ENCODE measurements at places on chromosomes 6 and 20.
A peak's percentile ranks its signal among the peaks of the same experiment; 100 is the strongest.

DNA sequence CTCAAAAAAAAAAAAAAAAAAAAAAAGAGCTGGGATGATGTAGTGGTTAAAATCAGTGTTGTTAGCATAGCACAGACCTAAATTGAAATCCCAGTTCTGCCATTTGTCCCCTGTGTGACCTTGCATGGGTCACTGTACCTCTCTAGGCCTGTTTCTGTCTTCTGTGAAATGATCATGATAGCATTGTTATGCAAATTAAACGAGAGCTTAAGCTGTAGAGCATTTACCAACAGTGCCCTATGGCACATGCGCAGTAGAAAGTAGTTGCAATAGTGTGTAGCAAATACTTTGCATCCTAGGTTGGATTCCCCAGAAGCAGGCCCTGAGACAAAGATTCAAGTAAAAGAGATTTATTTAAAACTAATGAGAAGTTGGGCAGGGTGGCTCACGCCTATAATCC, 7.3 kb downstream of the PSORS1C2 start:
- no peak overlapping the region for H3K4me3 ChIP-seq
- no peak overlapping the region for H3K27ac ChIP-seq
- DNase-seq, result no peak
- H3K27me3 ChIP-seq, result peaks cover 18% of the 10 kb centered on the region
- H3K4me1 ChIP-seq, result peaks cover 3% of the 10 kb centered on the region
- no peaks in the 10 kb centered on the region for H3K36me3 ChIP-seq

DNA sequence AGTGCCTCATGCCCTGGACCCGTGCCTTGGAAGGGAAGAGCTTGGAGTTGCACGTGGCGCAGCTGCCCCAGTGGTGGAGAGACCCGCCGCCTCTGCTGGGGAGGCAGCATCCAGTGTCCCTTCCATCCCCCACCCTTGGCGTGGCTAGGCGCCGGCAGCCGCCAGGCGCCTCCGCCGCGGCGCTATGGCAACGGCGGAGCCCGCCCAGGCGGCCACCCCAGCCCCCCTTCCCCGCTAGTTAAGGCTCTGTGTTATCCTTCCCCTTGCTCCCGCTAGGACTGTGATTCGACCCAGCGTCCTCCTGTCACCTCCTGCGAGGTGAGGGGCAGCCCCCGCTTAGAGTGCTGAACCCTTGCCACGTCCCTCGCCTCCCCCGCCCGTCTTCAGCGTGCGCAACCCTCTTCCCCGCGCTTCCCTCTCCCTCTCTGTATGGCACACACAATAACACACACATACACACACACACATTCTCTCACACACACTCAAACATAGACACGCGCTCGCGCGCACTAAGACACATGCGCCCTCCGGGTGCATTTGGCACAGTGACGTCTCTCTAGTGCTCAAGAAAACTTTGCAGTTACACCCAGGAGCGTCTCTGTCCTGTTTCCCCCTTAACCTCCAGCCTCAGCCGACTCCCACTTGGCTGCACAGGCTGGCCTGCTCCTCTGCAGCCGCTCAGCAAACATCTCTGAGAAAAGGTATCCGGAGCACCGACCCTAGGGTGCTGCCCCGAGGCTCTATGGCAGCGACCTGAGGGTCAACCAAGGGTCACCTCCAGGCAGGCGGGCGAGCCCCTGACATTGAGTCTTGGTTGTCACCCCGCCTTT, 8.5 kb downstream of the GRIK2 start:
- no peak overlapping the region for H3K4me3 ChIP-seq
- DNase-seq, result no peak
- H3K4me1 ChIP-seq, result no peaks in the 10 kb centered on the region
- peaks cover 30% of the 10 kb centered on the region for H3K27me3 ChIP-seq

DNA sequence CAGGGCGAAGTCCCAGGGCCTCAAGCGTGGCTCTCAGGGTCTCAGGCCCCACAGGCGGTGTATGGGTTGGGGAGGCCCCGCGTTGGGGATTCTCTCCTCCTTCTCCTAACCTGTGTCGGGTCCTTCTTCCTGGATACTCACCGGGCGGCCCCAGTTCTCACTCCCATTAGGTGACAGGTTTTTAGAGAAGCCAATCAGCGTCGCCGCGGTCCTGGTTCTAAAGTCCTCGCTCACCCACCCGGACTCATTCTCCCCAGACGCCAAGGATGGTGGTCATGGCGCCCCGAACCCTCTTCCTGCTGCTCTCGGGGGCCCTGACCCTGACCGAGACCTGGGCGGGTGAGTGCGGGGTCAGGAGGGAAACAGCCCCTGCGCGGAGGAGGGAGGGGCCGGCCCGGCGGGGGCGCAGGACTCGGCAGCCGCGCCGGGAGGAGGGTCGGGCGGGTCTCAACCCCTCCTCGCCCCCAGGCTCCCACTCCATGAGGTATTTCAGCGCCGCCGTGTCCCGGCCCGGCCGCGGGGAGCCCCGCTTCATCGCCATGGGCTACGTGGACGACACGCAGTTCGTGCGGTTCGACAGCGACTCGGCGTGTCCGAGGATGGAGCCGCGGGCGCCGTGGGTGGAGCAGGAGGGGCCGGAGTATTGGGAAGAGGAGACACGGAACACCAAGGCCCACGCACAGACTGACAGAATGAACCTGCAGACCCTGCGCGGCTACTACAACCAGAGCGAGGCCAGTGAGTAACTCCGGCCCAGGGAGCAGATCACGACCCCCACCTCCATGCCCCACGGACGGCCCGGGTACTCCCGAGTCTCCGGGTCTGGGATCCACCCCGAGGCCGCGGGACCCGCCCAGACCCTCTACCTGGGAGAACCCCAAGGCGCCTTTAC, at the start of gene HLA-G:
TSS of gene HLA-G (plus strand) at position 247 of the 892 bp plus-strand sequence. CDS start at position 267, 20 bp downstream.
- peaks cover 15% of the 10 kb centered on the region for H3K4me1 ChIP-seq
- H3K27ac ChIP-seq, result no peak within 1 kb of the TSS
- peak within 1 kb of the TSS; percentile 45 for H3K4me3 ChIP-seq
- no peaks in the 10 kb centered on the region for H3K36me3 ChIP-seq
- no peak for DNase-seq

GRCh38 chr20:50735813-50736212, 4.4 kb downstream of the PARD6B start:
- H3K27ac ChIP-seq, result no peak overlapping the region
- no peak overlapping the region for H3K4me3 ChIP-seq
- DNase-seq, result no peak
- peaks cover 7% of the 10 kb centered on the region for H3K36me3 ChIP-seq
- peaks cover 11% of the 10 kb centered on the region for H3K4me1 ChIP-seq
- no peaks in the 10 kb centered on the region for H3K27me3 ChIP-seq

DNA sequence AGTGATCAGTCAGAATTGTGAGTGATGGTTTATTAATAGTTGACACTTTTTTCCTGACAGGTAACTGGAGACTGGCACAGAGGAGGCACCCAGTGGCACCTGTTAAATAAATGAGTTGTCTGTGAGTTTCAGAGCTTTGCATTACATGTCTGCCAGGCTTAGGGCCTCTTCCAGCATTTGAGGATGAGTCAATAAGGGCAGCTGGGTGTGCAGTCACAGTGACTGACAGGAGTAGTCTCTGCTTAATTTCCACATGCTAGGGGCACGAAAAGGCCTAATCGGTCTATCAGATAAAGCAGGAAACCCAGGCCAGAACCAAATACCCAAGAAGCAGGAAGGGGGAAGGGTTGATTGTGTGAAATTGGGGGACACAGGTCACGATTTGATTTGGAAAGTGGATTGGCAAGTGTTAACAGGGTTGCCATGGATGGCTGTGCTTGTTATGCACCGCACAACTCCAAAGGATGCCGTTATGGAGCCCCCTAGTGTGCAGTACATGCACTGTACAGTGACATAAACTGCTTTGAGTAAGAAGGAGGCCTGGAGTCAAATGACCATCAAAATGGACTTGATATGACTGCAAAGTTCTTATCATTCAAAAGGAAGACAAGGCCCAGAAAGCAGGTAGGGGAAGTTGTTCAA, 111.9 kb upstream of the GGTLC1 start:
- H3K4me3 ChIP-seq, result no peak overlapping the region
- peak; percentile 30 for DNase-seq
- H3K36me3 ChIP-seq, result no peaks in the 10 kb centered on the region
- peaks cover 8% of the 10 kb centered on the region for H3K27me3 ChIP-seq
- no peak overlapping the region for H3K27ac ChIP-seq
- no peaks in the 10 kb centered on the region for H3K4me1 ChIP-seq

DNA sequence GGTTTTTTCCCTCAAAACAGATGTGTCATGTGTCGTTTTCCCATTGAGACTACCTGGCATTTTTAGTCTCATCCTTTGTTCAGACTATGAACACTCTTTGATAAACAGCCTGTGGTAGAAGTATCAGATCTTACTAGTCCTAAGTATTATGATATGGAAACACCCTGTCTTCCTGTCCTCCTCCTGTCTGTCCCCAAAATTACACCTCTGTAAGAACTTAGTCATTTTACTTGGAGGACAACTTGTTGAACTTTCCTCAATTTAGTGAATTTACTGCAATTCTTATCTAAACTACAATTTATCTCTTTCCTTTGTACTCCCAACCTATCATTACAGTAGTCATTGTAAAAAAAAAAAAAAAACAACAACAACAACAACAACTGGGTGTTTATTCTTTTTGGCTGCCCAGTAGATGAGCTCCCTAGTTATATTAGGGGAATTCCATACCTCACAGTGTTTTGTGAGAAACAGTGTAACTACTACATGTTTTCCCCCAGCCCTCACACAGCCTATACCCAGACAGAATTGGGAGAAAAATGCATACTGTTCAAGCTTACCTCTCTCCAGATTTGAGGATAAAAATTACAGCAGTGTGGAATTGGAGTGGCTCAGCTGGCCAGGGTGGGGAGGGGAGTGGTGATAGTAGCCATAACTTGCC, 18.5 kb upstream of the ERVFRD-1 start:
- no peaks in the 10 kb centered on the region for H3K36me3 ChIP-seq
- DNase-seq, result no peak
- H3K4me1 ChIP-seq, result no peaks in the 10 kb centered on the region
- no peak overlapping the region for H3K27ac ChIP-seq

- H3K27me3 ChIP-seq, result peaks cover 3% of the 10 kb centered on the region
- no peak overlapping the region for H3K27ac ChIP-seq
- DNase-seq, result no peak
- H3K4me1 ChIP-seq, result no peaks in the 10 kb centered on the region
- H3K36me3 ChIP-seq, result peaks cover 20% of the 10 kb centered on the region
- H3K4me3 ChIP-seq, result no peak overlapping the region
Measured at GRCh38 chr20:3311623-3312022, 72.6 kb upstream of the SLC4A11 start.

DNA sequence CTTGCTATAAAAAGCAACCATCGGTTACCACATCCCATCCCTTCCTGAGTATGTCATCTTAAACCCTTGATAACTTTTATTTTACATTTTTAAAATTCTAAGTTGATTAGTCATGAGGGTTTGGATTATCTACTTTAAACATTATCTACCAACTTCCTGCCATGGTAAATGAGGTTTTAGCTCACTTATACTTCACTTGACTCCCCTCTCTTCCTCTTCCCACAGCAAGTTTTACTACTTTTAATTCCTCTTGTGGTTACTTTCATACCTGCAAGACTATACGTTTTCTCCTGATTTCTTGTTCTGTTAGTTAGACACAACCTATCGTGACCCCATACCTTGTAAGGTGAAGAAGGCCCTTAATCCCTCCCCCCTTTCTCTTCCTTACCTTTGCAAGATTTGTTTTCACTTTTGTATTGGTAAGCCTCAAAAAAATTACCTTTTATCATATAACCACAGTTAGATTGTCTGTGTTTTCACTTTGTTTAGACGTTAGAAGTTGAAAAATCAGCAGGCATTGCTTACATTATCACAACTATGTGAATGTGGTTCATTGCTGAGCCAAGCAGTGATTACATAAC, 60.1 kb upstream of the OGFRL1 start:
- H3K27me3 ChIP-seq, result no peaks in the 10 kb centered on the region
- peak overlapping the region; percentile 60 for H3K27ac ChIP-seq
- no peak for DNase-seq
- H3K4me1 ChIP-seq, result peaks cover 22% of the 10 kb centered on the region
- H3K36me3 ChIP-seq, result no peaks in the 10 kb centered on the region

DNA sequence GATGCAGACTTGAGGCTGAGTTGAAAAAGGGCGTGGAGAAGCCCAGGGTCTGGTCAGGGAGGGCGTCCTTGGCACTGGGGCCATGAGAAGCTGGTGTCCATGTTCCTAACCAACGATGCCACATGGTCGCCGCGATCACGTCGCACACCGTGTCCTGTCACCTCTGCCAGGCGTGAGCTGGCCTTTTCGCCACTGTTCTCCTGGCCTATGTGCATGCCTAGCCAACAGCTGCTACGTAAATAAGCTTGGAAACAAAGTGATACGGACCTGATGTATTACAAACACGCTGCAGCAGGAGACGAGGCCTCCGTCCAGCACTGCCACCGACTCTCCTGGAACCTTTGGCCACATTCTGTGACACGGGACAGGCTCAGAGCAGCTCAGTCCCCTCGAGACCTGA, 22.0 kb upstream of the KIF25 start:
- no peak for DNase-seq
- H3K27ac ChIP-seq, result no peak overlapping the region
- H3K4me3 ChIP-seq, result no peak overlapping the region
- H3K36me3 ChIP-seq, result no peaks in the 10 kb centered on the region

All from T-cell (primary cell).